Activated T-cell treated with anti-CD3 and anti-CD28 coated beads, Interleukin-2, amount 50 U/mL, for 24 hours (primary cell): ENCODE measurements at places on chromosomes 13 and 19.

GRCh38 chr19:52196256-52196967, 6.6 kb downstream of the PPP2R1A start:
- DNase-seq = no peak

DNA sequence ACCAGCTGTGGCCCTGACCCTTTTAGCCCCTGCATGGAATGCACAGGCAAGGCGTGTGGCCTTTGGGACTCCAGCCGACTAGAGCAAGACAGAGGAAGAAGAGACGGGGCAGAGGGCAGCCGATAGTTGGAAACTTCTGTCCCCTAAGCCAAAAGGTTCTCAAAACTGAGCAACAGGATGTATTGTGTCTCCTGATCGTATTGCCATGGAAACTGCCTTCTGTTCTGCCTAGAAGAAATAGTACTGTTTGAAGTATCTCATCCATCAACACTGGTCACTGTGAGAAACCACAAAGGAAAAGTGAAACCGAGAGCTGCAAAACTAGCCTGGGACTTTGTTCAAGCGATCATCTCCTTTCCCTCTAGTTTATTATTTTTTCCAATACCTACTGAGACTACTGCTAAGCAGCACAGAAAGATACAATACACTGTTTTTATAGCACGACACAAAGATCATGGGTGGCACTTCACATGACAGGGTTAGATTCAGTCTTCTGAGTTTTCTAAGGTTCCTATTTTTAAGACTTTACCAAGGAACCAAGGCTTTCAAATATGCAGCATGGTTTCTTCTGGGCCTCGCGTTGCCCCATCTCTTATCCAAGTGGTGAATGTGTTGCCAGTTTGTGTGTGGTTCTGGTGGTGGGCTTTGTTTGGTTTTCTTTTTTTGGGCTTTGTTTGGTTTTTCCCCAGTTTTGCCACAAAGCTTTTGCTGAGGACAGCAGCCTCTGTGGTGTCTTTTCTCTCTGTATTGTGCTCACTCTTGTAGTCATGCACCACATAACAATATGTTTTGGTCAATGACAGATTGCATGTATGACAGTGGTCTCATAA, 49.3 kb upstream of the GPR183 start:
- DNase-seq = no peak

- no peak for DNase-seq
Measured at GRCh38 chr13:51178456-51179074, 43.6 kb upstream of the FAM124A start.

GRCh38 chr19:50796128-50796633, 6.0 kb downstream of the ACP4 start:
- peak; percentile 58 for DNase-seq

DNA sequence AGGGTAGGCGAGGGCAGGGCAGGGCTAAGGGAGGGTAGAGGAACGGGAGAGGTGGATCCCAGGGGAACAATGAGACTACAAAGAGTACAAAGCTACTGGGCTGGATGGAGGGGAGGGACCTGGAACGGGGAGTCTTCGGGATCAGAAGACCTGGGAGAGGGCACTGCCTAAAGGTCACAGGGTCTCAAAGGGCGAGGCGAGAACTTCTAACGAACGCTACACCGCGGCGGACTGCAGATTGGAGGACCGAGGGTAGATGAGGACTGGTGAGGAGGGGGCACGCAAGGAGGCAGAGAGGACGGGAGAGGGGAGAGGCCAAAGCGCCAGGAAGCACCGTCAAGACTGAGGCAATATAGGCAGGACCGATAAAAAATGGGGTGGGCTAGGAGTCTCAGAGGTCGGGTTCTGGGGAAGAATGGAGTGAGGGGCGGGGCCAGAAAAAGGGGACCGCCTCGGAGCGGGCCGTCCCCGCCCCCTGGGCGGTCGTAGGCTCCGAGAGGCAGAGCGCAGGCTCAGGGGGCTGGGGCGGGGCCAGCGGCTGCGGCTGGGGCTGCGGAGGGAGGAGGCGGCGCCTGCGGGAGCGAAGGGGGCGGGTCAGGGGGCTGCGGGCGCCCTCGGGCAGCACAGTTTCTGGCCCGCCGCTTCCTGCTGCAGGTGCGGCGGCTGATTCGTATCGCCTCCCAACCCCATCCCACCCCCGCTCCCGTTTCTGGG, 1.3 kb upstream of the KCNC3 start:
- DNase-seq = peak; percentile 84

GRCh38 chr13:106246242-106246641, 289.2 kb downstream of the EFNB2 start:
- no peak for DNase-seq

- DNase-seq = no peak
Measured at GRCh38 chr19:46762245-46762890, 16.1 kb upstream of the STRN4 start.

DNA sequence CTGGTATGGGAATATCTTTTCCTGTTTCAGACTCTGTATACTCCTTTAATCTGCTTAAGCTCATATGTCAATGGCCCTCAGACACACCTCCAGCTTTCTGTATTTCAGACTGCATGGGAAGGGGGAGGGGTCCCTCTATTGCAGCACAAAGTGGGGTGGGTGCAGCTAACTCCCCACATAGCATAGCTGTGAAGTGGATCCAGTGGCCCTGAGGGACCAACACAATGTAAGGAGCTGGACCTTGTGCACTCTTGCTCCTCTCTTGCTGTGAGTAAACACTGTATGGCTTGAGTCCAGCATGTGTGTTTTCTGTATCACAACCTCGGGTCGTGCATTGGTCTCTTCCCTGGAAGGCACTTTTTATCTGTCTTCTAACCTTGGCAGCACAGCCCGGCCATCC, 669.9 kb downstream of the PCDH9 start:
- DNase-seq = no peak

GRCh38 chr13:42612021-42612765, 38.2 kb downstream of the TNFSF11 start:
- DNase-seq = no peak

DNA sequence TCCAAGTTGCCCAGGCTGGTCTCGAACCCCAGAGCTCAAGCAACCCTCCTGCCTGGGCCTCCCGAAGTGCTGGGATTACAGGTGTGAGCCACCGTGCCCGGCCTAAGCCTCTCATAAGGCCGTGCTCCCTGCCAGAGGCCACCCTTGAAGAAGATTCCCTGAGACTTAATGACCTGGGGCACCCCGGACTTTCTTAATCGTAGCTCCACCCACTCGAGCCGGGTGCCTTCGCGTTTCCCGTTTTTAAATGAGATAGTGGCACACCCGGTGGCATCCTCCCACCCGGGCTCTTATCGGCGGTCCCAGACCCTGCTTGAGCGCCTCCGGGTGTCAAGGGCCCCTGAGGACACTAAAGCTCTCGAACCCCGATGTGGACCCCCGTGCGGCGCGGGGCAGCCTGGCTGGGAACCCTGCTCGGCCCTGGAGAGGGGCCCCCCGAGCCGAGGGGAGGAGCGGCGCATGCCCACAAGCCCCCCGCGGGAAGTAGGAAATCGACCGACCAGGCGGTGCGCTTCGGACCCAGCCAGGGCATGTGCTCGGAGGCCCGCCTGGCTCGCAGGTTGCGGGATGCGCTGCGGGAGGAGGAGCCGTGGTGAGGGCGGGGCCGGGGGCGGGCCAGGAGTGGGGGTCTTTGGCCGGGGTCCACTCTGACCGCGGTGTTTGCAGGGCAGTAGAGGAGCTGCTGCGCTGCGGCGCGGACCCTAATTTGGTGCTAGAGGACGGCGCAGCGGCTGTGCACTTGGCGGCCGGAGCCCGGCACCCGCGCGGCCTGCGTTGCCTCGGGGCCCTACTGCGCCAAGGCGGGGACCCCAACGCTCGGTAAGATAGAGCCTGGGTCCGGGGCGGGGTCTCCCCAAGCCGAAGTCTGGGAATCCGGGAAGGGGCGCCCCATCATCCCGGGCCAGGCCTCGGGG, at the start of gene ANKLE1:
ANKLE1 (plus strand) TSS at position 511 of the 914 bp plus-strand sequence; CDS start at position 531, 20 bp downstream.
- DNase-seq = peak; percentile 71

DNA sequence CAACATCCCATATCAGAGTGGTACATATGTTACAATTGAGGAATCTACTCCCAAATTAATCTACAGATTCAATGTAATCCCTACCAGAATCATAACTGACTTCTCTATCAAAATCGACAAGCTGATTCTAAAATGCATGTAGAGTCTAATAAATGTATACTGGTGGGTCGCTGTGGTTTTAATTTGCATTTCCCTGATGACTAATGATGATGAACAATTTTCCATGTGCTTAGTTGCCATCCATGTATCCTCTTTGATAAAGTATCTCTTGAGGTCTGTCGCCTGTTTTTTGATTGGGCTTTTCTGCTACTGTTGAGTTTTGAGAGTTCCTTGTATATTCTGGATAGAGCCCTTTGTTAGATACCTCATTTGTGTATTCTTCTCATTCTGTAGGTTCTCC, 43.8 kb downstream of the KLF12 start:
- DNase-seq = no peak

GRCh38 chr13:75407998-75408397, 74.0 kb downstream of the TBC1D4 start:
- no peak for DNase-seq

DNA sequence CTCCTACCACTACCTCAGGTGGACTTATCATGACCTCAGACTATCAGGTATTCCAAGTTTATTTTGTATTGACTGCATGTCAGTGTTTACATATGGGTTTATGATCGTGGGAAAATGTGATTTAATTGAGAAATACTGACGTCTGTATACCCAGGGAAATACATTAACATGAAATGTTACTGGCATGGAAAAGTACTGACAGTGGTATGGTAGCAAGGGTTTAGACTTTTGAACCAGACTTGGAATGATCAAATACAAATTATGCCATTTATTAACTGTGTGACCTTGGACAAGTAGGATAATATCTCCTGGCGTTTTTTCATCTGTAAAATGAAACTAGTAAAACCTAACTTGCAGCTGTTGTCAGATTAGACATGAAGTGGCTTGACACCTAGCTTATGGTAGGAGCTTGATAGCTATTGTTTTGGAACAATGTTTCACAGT, 147.7 kb downstream of the CDK8 start:
- no peak for DNase-seq

DNA sequence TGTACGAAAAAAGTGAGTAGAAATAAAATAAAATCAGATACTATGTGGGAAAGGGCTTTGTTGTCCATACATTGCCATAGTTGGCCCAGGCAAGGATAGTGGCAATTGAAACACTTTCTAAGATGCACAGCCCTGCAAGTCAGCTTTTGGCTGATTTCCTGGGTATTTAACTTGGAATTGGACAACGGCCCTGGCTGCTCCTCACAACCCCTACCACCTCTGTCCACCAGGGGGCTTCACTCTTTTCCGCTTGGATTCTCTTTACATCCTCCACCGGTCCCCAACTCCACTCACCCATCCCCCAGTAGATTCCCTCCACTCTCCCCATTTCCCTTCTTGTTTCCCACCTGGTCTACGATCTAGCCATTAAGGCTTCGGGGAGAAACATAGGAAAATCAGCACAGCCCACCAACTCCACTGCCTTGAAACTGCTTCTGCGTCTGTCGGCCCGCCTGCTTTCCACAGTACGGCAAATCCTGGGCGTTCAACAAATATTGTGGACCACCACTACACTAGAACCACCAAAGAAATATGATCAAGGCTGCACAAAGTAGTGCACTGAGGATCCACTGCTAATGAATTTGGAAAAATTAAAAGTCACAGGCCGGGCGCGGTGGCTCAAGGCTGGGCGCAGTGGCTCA, 48.6 kb upstream of the GTF3A start:
- DNase-seq = peak; percentile 70
